ENCODE measurements at places on chromosomes 11 and 22. TPM values are rescaled to one million over a fixed set of nuclear protein-coding genes. Genes with fewer than 3 reads are reported as not detected.

The KRTAP5-1 gene
- total RNA-seq, result not detected

DNA sequence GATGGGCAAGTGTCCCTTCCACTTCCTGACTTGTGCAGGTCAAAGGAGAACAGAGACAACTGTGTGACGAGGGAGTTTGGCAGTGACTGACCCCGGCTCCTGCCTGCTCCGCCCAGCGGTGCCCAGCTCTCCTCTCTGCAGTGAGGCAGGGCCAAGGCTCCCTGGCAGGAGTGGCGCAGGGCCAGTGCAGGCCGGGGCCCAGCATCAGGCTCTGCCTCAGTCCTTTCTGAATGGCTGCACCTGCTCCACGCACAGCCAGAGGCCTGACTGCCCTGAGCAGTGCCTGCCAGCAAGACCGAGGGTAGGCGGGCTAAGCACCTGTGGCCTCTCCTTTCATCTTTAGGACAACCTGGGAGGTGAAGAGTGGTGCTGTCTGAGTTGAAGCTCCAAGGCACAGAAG, 54.2 kb downstream of the WT1 start:
- H3K27me3 ChIP-seq, result no peaks in the 10 kb centered on the region
- H3K4me1 ChIP-seq, result peaks cover 2% of the 10 kb centered on the region
- no peaks in the 10 kb centered on the region for H3K36me3 ChIP-seq
- H3K27ac ChIP-seq, result no peak overlapping the region

DNA sequence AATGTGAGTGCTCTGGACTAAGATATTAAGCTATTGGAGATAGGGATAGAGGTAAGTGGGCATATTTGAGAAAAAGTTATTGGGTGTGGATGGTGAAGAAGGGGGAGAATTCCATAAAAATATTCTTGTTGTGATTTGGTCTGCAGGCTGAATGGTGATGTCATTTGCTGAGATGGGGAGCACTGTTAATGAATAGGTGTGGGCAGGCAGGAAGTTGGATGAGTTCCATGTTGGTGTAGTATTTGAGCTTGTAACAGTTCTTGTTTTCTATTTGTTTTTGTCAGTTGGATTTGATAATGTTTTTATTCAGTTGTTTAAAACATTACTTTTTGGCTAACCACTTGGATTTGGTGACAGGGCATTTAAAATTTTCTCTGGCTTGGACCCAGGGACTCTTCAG, 168.8 kb downstream of the C11orf87 start:
- no peak overlapping the region for H3K27ac ChIP-seq
- H3K36me3 ChIP-seq, result no peaks in the 10 kb centered on the region
- no peak for DNase-seq
- H3K4me1 ChIP-seq, result no peaks in the 10 kb centered on the region
- H3K4me3 ChIP-seq, result no peak overlapping the region

GRCh38 chr22:44019846-44020245, 4.3 kb upstream of the PARVB start:
- peak; percentile 48 for DNase-seq
- H3K36me3 ChIP-seq, result no peaks in the 10 kb centered on the region
- no peak overlapping the region for H3K27ac ChIP-seq
- no peaks in the 10 kb centered on the region for H3K27me3 ChIP-seq

DNA sequence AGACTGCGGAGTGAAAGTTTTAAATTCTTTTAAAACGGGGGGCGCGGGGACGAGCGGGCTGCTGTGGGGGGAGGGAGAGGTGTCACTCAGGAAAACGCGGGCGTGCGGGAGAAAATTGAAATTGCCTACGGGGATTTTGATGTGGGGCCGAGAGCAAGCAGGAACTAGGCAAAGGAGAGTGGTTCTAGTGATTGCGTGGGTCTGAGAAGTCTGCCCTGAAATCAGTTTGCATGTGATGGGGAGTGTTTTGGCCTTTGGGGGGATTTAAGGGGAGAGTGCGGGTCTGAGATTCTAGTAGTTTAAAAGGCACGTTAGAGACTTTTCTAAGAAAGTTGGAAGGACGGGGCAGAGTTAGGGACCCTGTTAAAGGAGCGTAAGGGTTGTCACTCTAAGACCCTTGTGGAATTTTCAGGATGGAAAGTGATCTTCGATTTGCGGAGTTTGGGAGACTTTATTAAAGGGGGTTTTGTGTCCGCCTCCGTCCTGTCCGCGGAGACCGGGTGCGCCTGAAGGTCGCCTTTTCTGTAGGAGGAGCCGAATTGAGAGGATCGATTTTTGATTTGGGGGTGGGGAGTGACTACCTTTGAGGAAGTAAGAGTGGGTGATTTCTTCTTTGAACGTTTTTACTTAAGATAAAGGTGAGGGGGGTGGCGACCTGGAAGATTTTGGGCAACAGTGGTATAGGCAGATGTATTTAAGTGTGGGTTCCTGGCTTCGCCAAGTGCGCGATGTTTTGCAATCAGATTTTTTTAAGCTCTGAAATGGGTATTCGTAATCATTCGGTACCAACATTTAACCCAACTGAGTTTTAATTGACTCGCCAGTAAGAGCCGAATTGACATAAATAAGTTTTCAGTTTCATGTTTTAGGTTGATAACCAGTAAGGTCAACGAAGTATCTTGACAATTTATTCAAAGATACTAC, 1.1 kb downstream of the EED start:
- H3K27ac ChIP-seq, result peak overlapping the region; percentile 100
- peaks cover 35% of the 10 kb centered on the region for H3K4me1 ChIP-seq

DNA sequence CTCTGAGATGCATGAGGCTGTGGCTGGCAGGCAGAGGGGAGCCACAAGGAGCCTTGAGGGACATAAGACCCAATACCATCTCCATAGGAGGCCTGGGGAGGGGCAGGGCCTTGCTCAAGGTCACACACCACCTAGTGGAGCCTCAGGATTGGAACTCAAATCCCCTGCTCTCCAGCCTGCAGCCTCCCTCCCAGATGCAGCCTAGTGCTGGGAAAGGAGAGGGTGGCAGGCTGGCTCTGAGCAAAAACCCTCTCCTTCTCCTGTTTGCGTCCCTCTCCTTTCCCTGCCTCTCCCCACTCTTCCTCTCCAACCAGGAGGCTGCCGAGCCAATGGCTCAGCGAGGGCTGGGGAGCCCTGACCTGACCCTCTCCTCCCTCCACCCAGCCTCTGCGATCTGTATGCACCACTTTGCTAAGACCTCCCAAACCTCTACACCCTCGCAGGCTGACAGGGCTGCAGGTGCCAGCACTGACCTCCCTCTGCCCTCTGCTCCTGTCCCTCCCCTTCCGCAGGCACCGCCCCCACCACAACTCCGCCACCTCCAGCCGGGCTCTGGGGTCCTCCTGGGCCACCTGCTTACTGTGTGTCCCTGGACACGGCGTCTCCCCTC, 14.7 kb downstream of the IGLL1 start:
- H3K4me3 ChIP-seq, result peak overlapping the region; percentile 45
- no peaks in the 10 kb centered on the region for H3K36me3 ChIP-seq
- H3K27ac ChIP-seq, result no peak overlapping the region
- H3K27me3 ChIP-seq, result peaks cover 19% of the 10 kb centered on the region
- no peak for DNase-seq

GRCh38 chr11:128757886-128758612, 64.2 kb downstream of the FLI1 start:
- DNase-seq, result no peak
- H3K4me3 ChIP-seq, result no peak overlapping the region
- H3K4me1 ChIP-seq, result peaks cover 23% of the 10 kb centered on the region
- H3K27me3 ChIP-seq, result no peaks in the 10 kb centered on the region
- H3K27ac ChIP-seq, result no peak overlapping the region

DNA sequence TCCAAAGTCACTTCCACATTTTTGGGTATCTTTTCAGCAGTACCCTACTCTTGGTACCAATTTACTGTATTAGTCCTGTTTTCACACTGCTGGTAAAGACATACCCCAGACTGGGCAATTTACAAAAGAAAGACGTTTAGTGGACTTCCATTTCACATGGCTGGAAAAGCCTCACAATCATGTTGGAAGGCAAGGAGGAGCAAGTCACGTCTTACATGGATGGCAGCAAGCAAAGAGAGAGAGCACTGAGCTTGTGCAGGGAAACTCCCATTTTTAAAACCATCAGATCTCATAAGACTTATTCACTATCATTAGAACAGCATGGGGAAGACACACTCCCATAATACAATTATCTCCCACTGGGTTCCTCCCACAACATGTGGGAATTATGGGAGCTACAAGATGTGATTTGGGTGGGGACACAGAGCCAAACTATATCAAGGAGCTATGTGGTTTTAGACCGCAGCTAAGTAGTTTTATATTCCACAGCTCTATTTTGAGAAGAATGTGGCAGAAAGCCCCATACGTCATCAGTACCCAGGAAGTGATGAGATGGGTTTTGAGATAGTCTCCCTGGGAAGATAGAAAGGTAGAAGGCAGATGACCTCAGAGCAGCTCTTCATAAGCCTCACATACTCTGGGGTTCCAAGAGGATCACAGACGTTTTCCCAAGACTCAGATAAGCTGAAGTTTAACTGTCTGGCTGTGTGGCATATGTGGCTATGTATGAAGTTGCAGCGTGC, 96.3 kb downstream of the APIP start:
- H3K27ac ChIP-seq, result no peak overlapping the region
- DNase-seq, result no peak
- no peaks in the 10 kb centered on the region for H3K36me3 ChIP-seq
- peaks cover 3% of the 10 kb centered on the region for H3K4me1 ChIP-seq

DNA sequence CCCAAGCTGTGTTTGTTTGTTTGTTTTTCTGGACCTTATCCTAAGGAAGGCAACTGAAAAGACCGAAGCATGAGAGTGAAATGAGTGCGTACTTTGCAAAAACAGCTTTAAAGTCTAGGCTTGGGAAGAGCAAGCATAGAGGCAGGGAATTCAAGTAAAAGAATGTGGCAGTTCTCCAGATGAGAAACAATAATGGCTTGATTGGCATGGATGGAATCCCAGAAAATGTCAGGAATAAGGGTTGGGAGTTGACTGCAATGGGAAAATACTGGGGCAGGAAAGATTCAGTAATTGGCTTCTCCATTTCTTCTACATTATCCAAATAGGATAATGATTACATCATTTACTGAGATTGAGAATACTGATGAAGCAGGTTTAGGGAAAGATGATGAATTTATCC, 17.5 kb downstream of the SAAL1 start:
- no peaks in the 10 kb centered on the region for H3K4me1 ChIP-seq
- H3K27ac ChIP-seq, result no peak overlapping the region
- no peak overlapping the region for H3K4me3 ChIP-seq
- no peak for DNase-seq
- no peaks in the 10 kb centered on the region for H3K27me3 ChIP-seq

GRCh38 chr11:9853929-9854552, 190.2 kb downstream of the SWAP70 start:
- DNase-seq, result no peak
- no peak overlapping the region for H3K27ac ChIP-seq
- H3K4me1 ChIP-seq, result peaks cover 11% of the 10 kb centered on the region
- H3K4me3 ChIP-seq, result no peak overlapping the region
